Trophoblast cell (in vitro differentiated cells and primary cell): ENCODE measurements at places on chromosomes 11 and 22.

DNA sequence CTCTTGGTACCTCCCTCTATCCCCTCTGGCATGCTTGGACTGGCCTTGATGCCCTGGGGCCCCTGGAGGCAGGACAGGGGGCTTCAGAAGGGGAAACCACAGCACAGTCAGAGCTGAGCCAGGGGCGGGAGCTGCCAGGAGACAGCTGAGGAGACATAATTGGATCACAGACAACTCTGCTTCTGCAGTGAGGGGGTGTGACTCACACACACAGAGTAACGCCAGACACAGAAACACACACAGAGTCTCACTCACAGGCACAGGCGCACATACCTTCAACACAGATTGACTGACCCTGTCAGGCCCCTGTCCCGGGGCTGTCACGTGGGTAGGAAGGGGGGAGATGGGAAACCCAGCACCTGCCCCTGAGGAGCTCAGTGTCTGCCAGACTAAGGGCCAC is 20.6 kb downstream of the STARD10 start:
- peak; percentile 56 for DNase-seq

GRCh38 chr11:1404461-1405185 is 14.9 kb downstream of the BRSK2 start:
- DNase-seq = no peak

DNA sequence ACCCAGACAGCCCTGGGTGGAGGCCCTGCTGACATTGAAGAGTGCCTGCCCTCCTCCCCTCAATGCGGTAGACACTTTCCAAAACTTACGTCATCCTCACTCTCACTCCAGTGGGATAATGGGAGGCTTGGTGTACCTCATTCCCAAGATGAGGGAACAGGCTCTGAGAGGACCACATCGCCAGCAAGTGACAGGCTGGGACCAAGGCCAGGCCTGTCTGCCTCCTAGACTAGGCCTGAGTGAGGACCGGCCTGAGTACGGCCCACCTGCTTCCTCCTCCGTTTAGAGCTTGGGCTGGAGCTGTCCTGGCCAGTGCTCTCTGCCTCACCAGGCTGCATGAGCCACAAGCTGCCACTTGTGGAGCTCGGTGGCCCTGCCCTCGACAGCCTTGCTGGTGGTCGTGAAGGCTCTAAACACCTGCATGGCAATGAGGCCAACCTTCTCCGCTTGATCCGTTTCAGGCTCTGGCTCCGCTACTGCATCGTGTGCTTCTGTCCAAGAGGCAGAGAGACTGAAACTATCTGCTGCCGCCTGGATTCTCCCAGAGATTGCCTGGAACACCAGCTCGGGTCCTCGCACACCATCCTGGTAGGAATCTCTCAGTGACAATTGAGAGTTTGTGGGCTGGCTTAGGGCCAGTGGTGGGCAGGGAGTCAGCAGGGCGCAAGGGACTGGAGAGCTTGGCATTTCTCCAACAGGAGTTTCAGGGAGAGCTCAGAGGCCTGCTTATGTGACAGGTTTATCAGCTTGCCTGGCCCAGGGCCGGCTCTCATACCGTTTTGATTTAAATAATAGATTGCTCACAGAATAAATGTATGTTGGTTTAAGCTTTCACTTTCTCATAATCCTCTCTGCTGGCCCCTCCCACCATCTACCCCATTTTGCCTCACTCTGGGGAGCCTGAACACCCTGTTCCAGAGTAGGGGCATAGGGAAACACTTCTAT is 9.4 kb downstream of the LRRC75B start:
- no peak for DNase-seq

- DNase-seq = no peak
Observed at GRCh38 chr22:43829904-43830851, 18.1 kb upstream of the EFCAB6 start.

DNA sequence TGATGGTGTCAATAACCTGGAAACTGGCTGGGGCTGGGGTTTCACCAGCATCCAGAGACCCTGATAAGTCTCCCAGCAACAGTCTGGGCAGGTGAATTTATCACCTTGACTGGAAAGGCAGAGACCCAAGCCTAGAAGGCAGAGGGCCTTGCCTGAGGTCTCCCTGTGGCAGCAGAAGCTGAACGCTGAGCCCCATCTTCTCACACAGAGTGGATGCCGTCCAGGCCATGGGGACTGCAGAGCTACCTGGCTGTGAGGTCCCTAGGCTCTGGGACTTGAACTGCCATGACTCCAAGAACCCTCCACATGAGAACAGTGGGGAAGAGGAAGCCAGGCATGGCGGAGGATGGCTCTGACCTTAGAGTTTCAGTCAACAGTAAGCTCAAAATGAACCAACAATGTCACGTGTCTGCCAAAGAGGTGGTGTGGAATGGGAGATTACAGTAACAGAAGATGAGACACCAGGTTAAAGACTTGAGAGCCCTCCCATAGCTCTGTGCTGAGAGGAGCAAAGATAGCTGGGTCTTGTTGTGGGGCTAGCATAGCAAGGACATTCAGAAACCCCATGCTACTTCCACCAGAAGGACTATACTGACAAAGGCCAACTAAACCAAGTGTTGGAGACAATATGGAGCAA is 79.1 kb upstream of the LINC01488 start:
- no peak for DNase-seq

DNA sequence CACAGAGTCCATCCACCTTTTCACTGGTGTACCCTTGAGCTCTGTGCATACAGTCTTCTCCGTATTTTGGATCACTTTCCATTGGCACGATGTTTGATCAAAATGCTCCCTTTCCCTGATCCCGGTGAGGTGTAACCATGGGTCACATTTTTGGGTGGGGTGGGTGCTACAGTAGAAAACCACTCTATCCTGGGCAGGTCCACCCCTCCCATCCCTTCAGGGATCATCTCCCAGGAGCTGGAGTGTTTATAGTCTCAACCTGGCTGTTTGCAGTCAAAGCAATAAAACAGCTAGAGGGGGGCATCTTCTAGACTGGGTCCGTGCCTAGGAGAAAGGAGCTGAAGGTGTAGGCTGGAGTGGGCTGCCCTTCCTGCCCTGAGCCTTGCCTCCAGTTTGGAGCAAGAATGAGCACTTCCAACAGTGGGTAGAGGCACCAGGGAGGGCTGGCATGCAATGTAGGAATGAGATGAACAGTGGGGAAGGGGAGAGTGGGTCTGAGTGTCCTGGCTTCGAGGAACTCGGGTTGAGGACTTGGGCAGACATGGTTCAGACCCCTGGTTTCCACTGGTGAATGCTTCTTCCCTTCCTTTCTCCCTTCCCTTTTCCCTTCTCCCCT is 38.8 kb downstream of the RNF141 start:
- DNase-seq = no peak

DNA sequence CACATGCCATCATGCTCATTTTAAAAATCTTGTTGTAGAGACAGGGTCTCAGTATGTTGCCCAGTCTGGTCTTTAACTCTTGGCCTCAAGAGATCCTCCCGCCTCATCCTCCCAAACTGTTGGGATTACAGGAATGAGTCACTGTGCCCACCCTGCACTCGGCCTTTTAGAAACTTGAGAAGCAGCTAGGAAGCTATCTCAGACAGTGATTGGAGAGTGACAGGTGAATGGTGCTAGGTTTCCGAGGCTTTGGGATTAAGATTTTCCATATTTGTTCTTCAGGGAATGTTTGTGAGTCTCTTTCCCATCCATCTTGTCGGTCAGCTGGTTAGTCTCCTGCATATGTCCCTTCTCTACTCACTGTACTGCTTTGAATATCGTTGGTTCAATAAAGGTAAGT is 10.5 kb downstream of the EI24 start:
- no peak for DNase-seq

- DNase-seq = no peak
Observed at GRCh38 chr11:128519338-128519737, 68.0 kb downstream of the ETS1 start.

GRCh38 chr11:114353443-114353842 is 46.9 kb downstream of the C11orf71 start:
- DNase-seq = no peak

DNA sequence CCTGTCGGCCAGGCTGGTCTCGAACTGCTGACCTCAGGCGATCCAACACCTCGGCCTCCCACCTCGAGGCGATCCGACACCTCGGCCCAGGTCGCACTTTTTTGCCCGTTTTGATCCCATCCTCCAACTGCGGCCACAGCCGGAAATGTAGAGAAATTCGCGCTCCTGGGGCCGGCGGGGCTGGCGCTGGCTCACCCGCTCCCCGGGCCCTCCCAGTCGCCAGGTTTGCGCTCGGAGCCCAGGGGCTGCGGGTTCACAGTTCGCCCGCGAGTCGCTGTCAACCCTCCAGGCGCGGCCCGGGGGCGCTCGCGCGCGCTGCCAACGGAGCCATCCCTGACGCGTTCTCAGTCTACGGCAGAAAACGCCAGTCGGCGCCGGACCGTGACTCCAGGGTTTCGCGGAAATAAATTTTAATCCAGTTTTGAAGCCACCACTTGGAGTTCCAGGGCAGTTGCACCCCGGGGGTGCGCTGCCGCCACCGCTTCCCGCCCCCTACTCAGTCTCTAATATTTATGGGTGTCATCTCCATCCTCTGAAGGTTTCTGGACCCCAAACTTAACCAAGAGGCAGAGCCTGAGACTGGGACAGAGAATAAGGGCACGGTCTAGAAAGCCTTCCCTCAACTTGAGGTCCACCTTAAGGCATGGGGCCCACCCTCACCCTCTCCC is 1.5 kb upstream of the KLHDC7B start:
- DNase-seq = peak; percentile 91

- no peak for DNase-seq
Observed at GRCh38 chr11:131354251-131354701, 16.1 kb upstream of the NTM start.

DNA sequence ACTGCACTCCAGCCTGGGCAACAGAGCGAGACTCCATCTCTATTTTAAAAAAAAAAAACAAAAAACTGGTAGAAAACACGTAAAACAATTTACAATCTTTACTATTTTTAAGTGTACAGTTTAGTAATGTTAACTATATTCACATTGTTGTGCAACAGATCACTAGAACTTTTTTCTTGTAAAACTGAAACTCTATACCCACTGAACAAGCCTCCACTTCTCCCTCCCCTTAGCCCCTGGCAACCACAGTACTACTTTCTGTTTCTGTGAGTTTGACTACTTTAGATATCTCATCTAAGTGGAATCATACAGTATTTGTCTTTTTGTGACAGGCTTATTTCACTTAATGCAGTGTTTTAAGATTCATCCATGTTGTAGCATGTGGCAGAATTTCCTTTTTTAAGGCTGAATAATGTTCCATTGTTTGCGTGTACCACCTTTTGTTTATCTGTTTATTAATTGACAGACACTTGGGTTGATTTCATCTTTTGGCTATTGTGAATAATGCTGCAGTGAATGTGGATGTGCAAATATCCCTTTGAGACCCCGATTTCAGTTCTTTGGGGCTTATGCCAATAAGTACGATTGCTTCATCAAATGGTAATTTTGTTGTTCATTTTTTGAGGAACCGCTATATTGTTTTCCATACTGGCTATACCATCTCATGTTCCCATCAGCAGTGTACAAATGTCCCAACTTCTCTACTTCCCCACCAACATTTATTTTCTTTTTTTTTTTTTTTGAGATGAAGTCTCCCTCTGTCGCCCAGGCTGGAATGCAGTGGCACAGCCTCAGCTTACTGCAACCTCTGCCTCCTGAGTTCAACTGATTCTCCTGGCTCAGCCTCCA is 11.0 kb downstream of the DDB2 start:
- no peak for DNase-seq

GRCh38 chr22:17807578-17808410 is 33.5 kb upstream of the BID start:
- DNase-seq = peak; percentile 99

GRCh38 chr11:113690619-113691569 is 15.2 kb downstream of the TMPRSS5 start:
- DNase-seq = peak; percentile 63

- DNase-seq = peak; percentile 88
Observed at GRCh38 chr11:63841554-63841953, 2.6 kb downstream of the MARK2 start.

DNA sequence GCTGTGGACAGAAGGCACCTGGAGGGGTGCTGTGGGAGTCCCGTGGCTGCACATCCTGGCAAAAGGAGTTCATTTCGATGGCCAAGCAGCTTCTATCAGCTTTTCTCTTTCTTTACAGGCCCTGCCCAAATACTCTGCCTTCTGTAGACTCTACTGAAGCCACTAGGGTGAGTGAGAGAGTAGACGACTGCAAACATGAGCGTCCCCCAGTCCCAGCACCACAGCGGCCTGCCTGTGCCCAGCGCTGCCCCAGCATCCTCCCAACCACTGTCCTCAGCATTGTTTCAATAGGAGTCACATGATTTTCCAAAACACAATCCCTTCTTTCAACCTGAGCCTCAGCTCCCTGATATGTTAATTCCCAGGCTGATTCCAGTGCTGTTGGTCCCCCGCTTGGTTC is 110.0 kb downstream of the KIRREL3 start:
- no peak for DNase-seq

DNA sequence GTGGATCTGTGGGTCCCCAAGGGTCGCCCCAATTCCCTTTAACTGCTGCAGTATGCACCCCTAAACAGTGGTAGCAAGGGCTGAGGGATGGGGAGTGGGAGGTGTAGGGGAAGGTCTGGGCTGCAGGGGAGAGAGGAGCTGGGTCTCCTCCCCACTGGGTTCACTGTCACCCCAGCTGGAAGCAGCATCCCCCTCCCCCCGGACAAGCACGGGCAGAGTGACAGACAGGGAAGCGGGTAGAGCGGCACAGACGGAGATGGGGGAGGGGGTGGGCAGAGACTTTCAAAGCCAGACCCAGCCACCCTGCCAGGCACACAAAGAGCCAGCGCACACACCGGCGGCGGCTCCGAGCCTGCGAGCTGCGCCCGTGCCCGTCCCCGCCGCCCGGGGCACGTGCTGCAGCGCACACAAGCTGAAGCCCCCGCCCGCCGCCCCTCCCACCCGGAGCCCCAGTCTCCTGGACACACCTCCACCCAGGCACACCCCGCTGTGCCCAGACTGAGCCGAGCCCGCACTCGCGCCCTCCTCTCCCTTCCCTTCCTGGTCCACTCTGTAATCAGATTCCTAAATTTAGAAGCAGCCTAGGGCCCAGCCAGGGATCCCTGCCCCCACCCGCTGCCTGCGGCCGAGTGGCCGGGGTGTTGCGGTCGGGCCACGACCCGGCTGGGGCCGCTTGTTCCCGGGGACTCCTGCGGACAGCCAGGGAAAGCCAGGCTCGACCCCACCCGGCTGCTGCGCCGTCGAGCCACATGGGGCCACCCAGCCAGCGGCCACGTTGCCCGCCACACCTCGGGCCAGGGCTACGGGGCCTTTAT is 935 bp upstream of the RCOR2 start:
- peak; percentile 57 for DNase-seq

DNA sequence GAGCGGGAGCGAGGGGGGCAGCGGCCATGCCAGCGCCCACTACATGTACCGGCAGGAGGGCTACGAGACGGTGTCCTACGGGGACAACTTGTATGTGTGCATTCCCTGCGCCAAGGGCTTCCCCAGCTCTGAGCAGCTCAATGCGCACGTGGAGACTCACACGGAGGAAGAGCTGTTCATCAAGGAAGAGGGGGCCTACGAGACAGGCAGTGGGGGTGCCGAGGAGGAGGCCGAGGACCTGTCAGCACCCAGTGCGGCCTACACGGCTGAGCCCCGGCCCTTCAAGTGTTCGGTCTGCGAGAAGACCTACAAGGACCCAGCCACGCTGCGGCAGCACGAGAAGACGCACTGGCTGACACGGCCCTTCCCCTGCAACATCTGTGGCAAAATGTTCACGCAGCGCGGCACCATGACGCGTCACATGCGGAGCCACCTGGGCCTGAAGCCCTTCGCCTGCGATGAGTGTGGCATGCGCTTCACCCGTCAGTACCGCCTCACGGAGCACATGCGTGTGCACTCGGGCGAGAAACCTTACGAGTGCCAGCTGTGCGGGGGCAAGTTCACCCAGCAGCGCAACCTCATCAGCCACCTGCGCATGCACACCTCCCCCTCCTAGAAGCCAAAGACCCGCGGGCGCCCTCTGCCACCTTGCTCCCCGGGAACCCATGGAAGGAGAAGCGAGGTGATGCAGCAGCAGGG is 20.9 kb upstream of the TMEM191C start:
- DNase-seq = no peak
